ENCODE measurements at places on chromosomes 5 and 9. TPM values are rescaled to one million over a fixed set of nuclear protein-coding genes. Genes with fewer than 3 reads are reported as not detected.

DNA sequence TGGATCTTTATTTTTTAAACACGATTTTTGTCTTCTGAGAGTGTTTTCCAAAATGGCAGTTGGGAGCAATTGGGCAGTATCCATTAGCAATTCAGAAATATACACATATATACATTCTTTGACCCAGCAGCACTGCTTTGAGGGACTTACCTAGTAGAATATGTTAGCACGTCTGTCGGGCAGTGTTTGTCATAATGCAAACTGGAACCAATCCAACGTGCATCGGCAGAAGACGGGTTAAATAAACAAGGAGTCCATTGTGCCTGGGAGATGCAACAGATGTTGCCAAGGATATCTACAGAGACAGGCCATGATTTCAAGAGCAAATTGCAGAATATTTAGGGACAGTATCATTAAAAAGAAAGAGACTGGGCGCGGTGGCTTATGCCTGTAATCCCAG lies 107.0 kb downstream of the COL5A1 start:
- no peak for DNase-seq

DNA sequence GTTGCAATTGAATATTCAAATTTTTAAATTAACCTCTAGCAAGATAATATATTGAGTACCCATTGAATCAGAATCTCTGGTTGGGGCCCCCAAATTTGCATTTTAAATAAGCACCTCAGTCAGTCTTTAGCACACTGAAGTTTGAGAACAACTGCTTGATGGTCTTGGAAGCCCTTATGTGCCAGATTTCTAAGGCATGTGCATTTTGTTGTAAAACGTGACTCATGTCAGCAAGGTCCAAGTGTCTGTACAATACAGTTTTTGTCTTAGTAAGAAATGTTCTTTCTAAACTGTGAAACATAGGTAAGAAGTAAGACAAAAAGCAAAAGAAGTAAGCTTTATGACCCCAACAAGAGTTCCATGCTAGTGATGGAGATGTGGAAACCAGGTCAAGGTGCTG lies 59.1 kb upstream of the PHF2 start:
- no peak for DNase-seq

- no peak for DNase-seq
These were observed 14.4 kb downstream of the ACER2 start for GRCh38 chr9:19423163-19423562.

DNA sequence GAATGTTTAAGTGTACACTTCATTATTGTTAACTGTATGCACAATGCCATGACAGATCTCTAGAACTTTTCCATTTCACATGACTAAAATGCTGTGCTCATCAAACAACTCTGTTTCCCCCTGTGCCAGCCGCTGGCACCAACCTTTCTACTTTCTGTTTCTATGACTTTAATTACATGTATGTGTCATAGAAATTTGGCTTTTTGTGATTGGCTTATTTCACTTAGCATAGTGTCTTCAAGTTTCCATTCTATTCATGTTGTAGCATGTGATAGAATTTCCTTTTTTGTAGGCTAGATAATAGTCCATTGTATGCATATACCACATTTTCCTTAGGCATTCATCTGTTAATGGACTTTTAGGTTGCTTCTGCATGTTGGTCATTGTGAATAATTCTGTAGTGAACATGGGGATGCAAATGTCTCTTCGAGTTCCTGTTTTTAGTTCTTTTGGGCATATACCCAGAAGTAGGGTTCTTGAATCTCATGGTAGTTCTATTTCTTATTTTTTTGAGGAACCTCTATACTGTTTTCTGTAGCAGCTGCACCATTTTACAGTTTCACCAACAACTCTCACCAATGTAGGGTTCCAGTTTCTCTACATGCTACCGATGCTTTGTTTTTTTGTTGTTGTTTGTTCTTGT lies 184.4 kb upstream of the DMRT1 start:
- no peak for DNase-seq

Gene CHSY3
- total RNA-seq: 0.85 TPM

DNA sequence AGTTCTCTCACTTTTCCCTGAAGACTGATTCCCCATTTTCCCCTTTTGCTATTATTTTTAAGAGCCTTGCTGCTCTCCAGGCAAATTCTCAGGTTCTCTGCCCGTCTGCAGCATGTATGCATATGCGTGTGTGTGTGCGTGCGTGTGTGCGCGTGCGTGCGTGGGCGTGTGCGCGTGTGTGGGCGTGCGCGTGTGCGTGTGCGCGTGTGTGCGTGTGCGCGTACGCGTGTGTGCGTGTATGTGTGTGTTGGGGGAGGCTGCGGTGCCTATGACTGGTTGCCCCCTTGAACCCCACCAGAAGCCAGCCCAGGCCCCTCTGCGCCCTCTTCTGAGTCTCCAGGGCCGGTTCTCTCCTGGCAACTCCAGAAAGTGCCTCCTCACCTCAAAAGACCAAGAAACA lies 987 bp upstream of the FOXI1 start:
- DNase-seq: no peak

GRCh38 chr5:6289239-6289638 lies 89.1 kb downstream of the MED10 start:
- no peak for DNase-seq

Gene MARCHF3
- 35.7 TPM for total RNA-seq

DNA sequence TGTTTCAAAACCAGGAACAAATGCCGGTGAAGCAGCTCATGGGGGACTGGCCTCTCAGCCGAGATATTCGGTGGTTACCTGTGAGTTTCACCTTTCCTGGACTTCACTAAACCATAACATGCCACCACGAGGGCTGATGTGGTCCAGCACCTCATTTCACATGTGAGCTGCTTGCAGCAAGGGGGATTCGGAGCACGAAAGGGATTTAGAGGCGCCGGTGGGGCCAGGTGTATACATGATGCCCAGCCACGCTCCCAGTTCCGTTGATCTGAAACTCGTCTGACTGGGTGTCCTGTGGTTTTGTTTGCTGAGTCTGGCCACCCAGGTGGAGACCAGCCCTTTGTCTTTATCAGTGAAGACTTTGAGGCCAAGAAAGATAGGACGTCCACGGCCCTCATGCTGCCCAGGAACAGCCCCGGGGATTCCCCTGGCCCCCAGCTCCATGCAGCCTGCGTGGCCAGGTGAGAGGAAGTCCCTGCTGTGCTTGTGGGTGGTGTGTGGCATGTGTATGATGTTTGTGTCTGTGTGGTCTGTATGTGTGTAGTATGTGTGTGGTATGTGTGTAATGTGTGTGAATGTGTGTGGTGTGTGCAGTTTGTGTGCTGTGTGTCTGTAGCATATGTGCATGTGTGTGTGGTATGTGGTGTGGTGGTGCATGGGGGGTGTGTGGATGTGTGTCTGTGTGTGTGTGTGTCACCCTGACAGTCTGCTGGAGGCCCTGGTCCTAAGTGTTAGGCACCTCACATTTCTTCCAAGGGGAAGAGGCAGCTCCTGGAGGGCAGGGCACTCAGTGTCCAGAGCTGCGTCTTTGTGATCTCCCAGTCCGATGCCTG lies 23.4 kb downstream of the PHF2 start:
- no peak for DNase-seq

DNA sequence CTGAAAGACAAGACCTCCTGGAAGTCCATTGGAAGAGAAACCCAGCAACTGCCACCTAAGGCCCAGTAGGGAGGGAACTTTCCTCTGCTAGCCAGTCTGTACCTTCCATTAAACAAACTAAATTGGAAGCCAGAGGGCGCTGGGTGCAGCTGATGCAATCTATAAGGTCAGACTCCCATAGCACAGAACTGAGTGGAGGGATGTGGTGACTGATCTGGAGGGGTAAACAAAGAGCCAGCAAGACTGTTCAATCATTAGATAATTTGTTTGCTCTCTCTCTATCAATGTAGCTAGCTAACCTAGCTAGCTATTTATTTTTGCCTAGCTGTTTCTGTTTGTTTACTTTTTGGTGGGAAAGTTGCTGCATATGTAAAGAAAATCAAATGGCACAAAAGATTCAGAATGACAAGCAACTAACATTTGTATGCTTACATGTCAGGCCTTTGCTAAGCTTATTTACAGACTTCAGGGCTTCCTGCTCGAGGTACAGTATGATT lies 291.8 kb upstream of the DAB2 start:
- DNase-seq: no peak

GRCh38 chr5:168327451-168327850 lies 36.0 kb downstream of the WWC1 start:
- no peak for DNase-seq

Gene LRRC70
- 0.77 TPM for total RNA-seq

Gene ADAMTS12
- total RNA-seq: 0.85 TPM

DNA sequence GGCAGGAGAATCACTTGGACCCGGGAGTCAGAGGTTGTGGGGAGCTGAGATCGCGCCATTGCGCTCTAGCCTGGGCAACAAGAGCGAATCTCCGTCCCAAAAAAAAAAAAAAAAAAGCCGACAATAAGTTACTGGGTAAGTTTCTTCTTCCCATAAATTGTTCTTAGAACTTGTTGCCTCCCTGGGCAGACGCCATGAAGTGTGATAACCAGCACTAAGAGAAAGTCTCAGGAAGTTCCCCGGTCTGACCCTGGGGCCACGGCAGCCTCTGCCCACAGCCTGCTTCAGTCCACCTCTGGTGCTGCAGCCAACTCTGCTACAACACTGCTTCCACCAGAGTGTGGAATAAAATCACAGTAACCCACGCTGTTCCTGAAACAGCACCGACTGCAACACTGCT lies 19.1 kb downstream of the LPCAT1 start:
- DNase-seq: no peak

- DNase-seq: no peak
These were observed 84.9 kb downstream of the PRELID2 start for GRCh38 chr5:145750199-145750598.

DNA sequence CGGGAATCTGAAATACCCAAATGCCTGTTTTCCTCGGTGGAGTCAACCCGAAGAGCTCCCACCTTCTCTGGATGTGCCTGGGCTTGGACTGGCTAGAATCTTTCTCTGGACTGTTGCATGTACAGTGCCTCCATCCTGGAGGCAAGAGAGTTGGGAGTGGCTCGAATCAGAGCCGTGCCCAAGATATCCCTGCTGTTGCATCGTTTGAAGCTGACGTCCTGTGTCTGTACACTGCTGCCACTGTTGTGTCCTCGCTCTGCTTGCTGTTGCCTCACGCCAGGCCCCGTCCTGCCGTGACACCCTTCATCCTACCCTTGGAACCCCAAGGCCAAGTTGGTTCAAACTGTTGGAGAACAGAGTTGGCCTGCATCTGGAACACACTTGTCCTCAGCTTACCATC lies 35.4 kb downstream of the FAXDC2 start:
- no peak for DNase-seq

- DNase-seq: no peak
These were observed 138.4 kb upstream of the IER5L start for GRCh38 chr9:129316281-129317030.

DNA sequence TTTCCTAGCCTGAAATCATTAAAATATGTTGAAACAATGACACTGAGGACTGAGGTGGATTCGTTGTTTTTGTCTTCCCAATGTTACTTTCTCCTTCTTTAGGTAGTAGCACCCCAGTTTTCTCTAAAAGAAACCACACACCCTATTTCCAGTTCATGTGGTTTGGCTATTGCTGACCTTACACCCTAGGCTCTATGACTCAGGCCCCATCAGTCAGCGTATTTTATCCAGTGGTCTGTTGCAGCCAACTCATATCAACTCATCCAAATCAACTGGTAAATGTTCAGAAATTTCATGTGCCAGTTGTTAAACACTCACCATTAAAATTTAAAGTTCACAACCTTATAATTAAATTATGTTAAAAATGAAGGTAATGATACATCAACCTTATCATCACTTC lies 44.6 kb upstream of the NFIB start:
- DNase-seq: no peak

Gene TSSK1B
- not detected for total RNA-seq

Gene DBH
- not detected for total RNA-seq

Gene ASS1
- total RNA-seq: 71.3 TPM

DNA sequence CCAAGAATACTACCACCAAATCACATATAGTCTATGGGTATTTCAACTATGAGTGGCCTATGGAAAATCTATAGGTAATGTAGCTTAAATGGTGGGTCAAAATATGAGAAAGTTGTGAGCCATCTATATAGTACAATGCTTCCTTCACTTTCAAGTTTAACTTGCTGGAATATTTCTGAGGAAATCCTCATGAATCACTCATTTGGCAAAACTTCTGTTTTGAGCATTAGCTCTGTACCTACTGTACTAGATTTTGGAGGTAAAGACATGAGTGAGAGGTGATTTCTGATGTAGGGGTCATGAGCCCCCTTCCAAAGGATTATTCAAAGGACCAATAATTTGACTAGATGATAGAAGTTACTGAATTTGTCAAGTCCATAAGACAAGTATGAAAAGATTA lies 80.6 kb upstream of the DAB2 start:
- no peak for DNase-seq

Gene CDH18
- not detected for total RNA-seq

DNA sequence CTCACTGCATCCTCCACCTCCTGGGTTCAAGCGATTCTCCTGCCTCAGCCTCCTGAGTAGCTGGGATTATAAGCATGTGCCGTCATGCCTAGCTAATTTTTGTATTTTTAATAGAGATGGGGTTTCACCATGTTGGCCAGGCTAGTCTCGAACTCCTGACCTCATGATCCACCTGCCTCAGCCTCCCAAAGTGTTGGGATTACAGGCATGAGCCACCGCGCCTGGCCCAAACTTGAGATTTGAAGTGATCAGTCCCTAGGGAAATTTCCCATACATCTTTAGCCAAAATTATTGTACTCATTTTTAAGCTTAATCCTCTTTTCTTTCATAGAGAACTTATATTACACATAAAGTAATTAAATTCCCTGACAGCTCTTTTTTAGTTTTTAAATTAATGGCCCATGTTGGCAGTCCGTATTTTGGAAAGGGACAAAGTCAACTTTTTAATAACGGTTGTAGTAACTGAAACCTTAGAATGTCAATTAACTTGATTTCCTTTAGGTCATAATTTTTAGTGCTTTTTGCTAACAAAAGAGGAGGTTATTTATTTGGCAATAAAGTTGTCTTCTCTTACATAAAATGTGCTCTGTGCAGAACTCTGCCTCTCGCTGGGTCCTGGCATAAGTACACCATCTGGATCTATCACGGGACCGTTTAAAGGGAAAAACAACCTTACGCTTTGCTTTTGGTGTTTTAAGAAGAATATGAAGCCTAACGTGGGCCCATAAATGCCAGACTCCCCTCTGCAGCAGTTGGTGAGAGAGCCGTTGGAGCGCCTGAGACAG lies 142.3 kb upstream of the OTULINL start:
- no peak for DNase-seq

Gene SAPCD2
- 0.25 TPM for total RNA-seq

GRCh38 chr9:131658377-131659129 lies 81.3 kb downstream of the RAPGEF1 start:
- DNase-seq: no peak

Measured in left ventricle myocardium inferior (tissue), 1 donor.